ENCODE measurements at places on chromosomes 5 and 9.

DNA sequence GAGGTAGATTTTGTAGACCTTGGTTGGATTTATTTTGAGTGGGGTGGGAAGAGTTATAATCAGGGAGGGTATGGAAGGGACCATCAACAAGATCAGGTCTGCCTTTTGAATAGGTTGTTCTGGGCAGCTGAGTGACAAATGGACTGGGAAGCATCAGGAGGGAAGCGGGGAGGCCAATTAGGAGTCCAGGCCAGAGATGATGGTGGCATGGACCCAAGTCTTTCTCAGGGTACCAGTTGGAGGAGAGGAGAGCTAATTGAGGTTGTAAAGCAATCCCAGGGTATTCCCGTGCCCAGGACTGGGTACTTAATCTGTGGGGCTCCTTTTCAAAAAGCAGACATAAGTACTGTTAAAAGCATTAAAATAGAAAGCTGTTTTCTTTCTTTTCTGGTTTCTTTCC, 88.9 kb downstream of the ARHGAP26 start:
- DNase-seq: no peak

GRCh38 chr5:141094481-141095262, at the start of gene PCDHB2:
PCDHB2 (plus strand) TSS chr5:141094615; CDS start chr5:141094791, 176 bp downstream.
- DNase-seq: peak; percentile 1

DNA sequence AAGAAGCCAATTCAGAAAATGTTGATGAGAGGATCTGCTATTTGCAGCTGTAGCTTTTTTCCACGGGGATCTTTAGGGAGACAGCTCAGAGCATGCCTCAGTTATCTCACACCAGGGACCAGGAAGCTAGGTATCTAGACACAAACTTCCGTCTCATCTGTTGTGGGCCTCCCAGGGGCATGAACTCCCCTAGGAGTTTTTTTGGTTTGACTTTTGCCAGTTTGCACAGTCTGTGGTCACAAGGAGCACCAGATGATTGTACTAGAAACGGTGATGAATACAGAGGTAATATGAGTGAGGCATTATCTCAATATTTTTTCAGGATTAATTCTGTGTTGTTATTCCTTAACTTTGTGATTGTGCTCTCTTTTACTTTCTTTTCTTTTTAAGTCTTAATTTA, 533.2 kb upstream of the SEMA6A start:
- no peak for DNase-seq

- DNase-seq: peak; percentile 63
Measured at GRCh38 chr5:88729084-88729828, 153.7 kb downstream of the MEF2C start.

DNA sequence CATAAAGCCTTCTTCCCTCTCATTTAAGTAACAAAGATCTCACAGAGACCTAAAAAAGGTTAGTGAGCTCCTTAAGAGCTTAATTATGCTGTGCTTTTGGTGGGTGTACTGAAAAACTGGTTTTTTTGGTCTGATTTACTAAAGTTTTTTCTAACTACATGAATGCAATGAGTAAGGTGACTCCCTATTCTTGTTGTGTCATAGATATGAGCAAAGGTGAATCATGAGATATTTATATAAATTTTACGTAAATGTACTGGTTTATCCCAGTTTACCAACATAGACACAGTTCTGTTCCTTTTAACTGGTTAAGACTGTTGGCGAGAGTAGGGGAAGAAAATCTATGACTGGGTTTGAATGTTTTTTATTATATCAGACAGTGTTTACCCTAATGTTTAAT, 250.5 kb downstream of the NR2F1-AS1 start:
- no peak for DNase-seq

DNA sequence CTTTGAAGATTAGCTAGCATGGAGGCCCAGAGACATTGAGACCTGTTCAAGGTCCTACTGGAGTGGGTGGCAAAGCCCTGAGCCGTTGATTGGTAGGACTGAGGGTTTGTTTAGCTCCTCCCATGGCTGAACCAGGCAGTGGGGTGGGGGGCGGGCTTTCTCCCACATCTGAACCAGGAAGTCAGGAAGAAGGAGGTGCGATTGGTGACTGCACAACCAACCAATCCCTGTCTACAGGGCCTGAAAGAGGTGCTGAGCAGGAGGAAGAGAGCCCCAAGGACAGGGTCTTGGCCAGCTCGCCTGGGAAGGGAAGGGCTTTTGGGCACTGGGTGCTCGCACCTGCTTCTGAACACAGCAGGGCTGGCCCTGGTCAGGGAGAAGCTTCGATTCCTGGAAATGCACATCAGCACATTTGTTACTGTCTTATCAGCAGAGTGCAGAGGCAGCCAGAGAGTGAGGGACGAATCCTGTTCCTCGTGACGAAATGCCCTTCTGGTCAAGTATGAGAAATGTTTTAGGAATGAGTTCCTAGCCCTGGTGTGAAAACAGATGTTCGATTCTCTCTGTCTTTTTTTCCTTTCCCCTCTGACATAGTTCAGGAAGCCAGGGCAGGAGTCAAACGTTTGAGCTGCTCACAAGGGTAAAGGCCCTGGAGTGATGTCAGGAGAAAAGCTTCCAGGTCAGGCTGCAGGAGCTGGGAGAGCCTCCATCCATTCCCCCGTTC, 294.8 kb upstream of the KLF4 start:
- no peak for DNase-seq

- no peak for DNase-seq
Measured at GRCh38 chr5:121108725-121109124, 644.6 kb downstream of the PRR16 start.

GRCh38 chr5:141605523-141606277, 13.1 kb downstream of the DIAPH1 start:
- DNase-seq: peak; percentile 88

DNA sequence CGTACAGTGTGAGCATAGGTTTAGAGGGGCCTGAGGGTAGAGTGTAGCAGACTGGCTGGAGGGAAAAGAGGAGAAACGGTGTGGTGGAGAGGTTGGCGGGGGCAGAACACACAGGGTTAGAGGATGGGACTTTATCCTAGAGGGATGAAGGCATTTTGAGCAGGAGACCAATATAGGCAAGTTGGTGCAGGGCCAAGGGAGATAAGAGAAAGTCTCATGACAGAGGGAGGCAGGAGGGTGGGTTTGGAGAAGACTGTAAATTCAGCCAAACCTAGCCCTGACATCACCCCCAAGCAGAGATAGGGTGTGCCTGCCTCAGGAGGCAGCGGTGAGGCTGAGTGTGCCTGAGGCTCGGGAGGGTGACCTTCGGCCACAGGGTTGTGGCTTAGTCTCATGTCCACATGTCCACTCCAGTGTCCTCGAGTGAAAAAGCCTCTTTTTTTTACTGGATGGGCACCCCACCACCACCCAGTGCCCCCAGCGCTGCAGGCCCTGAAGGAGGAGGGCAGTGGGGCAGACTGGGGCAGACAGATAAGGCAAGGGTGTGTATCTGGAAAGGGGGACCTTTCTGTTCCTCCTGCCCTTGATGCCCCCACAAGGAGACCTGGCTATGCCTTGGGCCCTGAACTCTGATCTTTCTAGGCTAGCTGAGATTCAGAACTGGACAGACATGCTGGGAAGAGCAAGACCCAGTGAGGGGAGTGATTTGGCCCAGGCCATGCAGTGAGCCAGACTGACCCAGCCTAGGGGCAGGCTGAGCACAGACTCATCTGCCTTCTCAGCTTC, 108.7 kb downstream of the RGS3 start:
- DNase-seq: no peak

DNA sequence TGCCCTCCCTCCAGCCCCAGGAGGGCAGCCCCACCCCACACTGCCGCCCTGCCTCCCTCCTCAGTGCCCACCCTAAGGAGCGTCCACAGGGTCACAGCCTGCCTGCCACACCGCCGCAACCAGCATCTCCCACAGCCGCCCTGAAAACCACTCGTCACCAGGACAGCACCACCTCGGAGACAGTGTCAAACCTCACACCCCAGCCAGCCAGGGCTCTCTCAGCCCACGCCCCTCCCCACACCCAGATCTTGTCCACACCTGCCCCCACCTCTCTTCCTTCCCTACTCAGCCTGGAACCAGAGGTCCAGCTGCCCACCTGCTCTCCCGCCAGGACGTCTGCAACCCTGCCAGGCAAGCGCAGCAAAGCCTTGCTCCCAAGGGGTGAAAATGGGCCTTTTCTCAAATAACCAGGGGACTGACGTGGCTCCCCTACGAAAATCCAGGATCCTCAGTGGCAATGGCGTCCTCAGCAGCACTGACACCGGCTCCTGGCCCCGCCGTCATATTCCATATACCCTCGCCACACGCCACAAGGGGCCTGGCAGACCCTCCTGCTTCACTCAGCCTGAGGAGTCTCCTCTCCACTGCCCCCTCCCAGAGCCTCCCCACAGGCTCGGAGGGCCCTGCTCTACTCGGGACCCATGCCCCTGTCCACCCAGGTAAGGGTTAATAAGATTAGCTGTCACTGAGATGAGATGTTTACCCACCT, 71.0 kb upstream of the ADAMTS2 start:
- DNase-seq: no peak

- DNase-seq: no peak
Measured at GRCh38 chr9:127368852-127369402, 28.0 kb upstream of the SLC2A8 start.

Data from CD4-positive, alpha-beta T cell treated with Interleukin-10 for 1 hour (primary cell).